ENCODE measurements at places on chromosomes 3 and 15.

DNA sequence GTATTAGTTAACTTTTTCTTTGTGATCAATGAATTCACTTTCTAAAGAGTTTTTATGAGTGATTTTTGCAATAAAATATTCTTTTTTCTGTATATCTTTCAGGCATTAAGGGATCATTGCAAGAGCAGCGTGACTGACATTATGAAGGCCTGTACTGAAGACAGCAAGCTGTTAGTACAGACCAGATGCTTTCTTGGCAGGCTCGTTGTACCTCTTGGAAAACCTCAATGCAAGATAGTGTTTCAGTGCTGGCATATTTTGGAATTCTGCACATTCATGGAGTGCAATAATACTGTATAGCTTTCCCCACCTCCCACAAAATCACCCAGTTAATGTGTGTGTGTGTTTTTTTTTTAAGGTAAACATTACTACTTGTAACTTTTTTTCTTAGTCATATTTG lies 24.4 kb downstream of the SELENOT start:
- DNase-seq = no peak

- no peak for DNase-seq
Measured at GRCh38 chr3:9803494-9803893, 6.6 kb upstream of the TTLL3 start.

DNA sequence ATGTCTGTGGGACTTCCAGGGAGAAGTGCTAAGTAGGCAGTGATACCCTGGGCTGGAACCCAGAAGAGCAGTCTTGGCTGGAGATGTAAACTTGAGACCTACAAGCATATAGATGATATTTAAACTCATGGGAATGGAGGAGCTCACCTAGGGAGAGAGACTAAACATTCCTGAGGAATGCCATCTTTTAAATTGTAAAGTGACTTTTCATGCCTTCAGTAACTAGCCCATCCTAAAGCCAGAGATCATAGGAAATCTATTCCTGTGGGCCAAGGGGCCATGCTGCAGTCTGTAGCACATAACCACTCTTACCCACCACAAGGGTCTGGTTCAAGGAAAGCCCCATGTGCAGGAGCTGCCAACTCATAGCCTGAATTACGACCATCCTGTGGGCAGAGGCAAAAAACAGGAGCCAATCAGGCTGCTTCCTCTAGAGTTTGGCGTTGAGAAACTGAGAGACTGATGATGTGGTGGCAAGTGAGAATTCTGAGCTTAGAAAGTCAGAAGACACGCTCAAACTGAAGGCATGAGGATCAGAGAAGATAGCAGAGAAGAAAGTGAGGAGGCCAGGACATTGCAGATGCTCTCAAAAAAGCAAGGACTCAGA lies 37.5 kb downstream of the CTDSPL start:
- no peak for DNase-seq

- no peak for DNase-seq
Measured at GRCh38 chr3:77342688-77343087, 302.8 kb downstream of the ROBO2 start.

- DNase-seq = no peak
Measured at GRCh38 chr3:23201154-23201838, 1.8 kb upstream of the UBE2E2 start.

DNA sequence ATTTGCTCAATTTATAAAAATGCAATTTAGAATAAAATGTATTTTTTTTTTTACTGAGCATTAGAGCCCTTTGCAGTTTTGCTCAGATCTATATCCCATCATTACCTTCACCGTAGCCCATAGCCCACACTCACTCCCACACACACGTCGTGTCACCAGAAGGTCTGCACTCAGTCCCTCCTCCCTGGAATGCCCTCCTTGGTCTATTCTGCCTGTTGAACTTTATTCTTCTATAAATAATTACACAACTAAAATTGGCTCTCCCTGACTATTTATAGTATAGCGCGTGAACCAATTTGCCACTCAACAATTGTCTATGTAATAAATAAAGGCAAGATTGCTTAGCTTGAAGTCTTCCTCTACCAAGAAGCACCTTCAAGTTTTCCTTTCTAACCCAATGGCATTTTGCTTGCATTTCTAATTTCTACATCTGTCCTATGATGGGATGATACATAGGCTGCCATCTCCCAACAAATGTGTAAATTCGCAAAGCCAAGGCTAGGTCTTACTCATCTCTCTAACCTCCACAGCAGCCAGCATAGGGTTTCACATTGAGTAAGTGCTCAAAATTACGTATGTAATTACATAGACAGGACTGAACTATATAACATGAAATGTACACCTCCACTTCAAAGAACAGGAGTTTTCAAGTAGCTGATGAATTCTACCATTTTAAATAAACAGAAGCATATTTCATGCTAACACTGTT lies 172.0 kb upstream of the HES1 start:
- no peak for DNase-seq

GRCh38 chr3:54264050-54264449 lies 141.7 kb downstream of the CACNA2D3 start:
- no peak for DNase-seq

DNA sequence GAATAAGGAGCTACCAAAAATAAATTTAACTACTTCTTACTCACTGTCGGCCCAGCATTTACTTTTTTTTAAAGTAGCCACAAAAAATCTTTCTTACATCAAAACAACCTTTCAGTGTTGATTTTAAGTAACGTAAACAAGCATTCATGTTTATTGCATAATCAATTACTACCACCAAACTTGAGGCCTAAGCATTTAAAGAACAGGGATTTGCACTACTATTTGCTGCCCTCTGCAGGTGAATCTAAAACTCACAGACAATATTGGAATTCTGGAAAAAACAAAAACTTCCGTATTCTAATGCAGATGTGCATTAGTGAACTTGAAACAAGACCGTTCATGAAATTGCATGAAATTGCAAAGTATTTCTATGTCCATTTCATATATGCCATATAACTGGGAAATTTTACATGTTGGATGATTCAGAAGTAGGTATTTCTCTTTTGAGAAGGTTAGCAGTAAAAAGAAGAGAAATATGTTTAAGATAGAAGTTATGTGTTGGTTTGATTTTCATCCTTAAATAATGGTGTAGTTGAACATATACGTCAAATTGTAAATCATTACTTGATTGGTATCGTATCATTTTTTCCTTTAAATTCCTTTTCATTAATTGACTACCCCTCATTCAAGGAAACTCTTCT lies 55.6 kb downstream of the CGGBP1 start:
- DNase-seq = no peak

GRCh38 chr3:134370611-134371531 lies 3.4 kb downstream of the AMOTL2 start:
- DNase-seq = no peak

DNA sequence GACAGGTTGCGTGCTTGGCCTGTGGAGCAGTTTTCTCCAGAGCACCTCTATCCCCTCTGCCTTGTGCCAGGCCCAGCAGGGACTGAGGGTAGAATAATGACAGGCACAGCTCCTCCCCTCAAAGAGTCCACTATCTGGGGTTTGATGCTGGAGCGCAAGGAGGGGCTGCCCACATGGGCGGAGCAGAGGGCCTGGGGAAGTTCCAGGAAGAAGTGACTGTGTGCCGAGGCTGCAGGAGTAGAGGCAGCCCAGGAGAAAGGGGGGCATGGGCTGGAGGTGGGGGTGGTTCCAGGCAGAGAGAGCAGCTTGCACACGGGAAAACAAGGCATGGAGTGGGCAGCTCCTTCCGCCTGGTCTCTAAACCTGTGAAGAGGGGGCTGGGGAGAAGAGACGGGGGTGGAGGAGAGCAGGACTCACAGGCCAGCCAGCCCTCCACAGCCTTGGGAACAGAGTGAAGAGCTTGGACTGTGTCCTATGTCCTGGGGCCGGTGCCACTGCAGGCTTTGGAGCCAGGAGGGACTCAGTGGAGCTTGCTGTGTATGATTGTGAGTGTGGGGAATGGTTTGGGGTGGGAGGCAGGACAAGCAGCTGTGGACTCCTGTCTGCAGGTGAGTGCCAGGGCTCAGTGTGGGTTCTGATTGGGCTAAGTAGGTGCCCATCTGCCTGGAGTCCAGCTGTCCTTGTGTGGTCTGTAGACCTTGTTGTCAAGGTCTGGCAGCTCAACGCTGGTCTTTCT lies 48.1 kb downstream of the APBA2 start:
- no peak for DNase-seq

- DNase-seq = no peak
Measured at GRCh38 chr3:128236657-128237056, 83.4 kb downstream of the EEFSEC start.

Data from ecto neural progenitor cell (in vitro differentiated cells).